ENCODE measurements at places on chromosomes 12 and 14. TPM values are rescaled to one million over a fixed set of nuclear protein-coding genes. Genes with fewer than 3 reads are reported as not detected.
A peak's percentile ranks its signal among the peaks of the same experiment; 100 is the strongest.

The NTS gene
- total RNA-seq, result not detected

The RNASE8 gene
- total RNA-seq, result not detected

The NEUROD4 gene
- total RNA-seq, result not detected

The JDP2 gene
- total RNA-seq, result 8.4 TPM

DNA sequence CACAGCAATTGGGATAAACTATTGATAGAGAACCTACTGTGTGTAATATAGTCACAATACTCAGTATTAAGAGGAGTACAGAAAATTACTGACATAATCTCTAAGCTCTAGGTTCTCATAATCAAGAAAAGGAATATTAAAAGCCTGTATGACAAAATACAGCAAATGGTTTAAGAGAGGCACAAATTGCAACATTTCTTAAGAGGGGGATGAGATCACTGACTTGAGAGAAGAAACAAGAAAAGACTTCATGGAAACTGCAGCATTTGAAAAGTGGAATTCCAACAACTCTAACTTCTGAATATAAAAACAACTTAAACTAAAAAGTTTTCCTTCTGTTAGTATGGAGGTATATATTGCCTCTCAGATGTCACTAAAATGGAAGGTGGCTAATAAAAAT lies 89.7 kb downstream of the NUMB start:
- no peaks in the 10 kb centered on the region for H3K36me3 ChIP-seq
- H3K27me3 ChIP-seq, result no peaks in the 10 kb centered on the region
- H3K4me1 ChIP-seq, result peaks cover 9% of the 10 kb centered on the region
- DNase-seq, result no peak
- H3K27ac ChIP-seq, result no peak overlapping the region
- H3K4me3 ChIP-seq, result no peak overlapping the region

GRCh38 chr14:64715628-64716412 lies 11.6 kb downstream of the PLEKHG3 start:
- no peaks in the 10 kb centered on the region for H3K4me1 ChIP-seq
- DNase-seq, result no peak
- H3K4me3 ChIP-seq, result no peak overlapping the region
- no peak overlapping the region for H3K27ac ChIP-seq
- peaks cover 7% of the 10 kb centered on the region for H3K27me3 ChIP-seq
- H3K36me3 ChIP-seq, result peaks cover 7% of the 10 kb centered on the region

GRCh38 chr14:94548131-94548998 lies 12.9 kb upstream of the SERPINA4 start:
- H3K4me3 ChIP-seq, result no peak overlapping the region
- no peak for DNase-seq
- no peaks in the 10 kb centered on the region for H3K27me3 ChIP-seq
- H3K4me1 ChIP-seq, result no peaks in the 10 kb centered on the region
- H3K27ac ChIP-seq, result no peak overlapping the region
- H3K36me3 ChIP-seq, result no peaks in the 10 kb centered on the region

GRCh38 chr14:52079239-52079959 lies 10.5 kb upstream of the NID2 start:
- H3K4me3 ChIP-seq, result no peak overlapping the region
- H3K27me3 ChIP-seq, result no peaks in the 10 kb centered on the region
- H3K27ac ChIP-seq, result no peak overlapping the region
- no peaks in the 10 kb centered on the region for H3K36me3 ChIP-seq
- no peak for DNase-seq

- H3K27me3 ChIP-seq, result no peaks in the 10 kb centered on the region
- DNase-seq, result no peak
- no peaks in the 10 kb centered on the region for H3K36me3 ChIP-seq
- no peak overlapping the region for H3K4me3 ChIP-seq
- H3K27ac ChIP-seq, result no peak overlapping the region
Observed at GRCh38 chr12:24302708-24303107, 353.2 kb upstream of the SOX5 start.

- H3K4me1 ChIP-seq, result peaks cover 11% of the 10 kb centered on the region
- H3K4me3 ChIP-seq, result no peak overlapping the region
Observed at GRCh38 chr12:132076711-132077110, 67.4 kb downstream of the DDX51 start.

GRCh38 chr12:54033980-54034784 lies 1.3 kb downstream of the HOXC5 start:
- no peaks in the 10 kb centered on the region for H3K36me3 ChIP-seq
- peak overlapping the region; percentile 39 for H3K4me3 ChIP-seq
- H3K27ac ChIP-seq, result no peak overlapping the region
- H3K27me3 ChIP-seq, result no peaks in the 10 kb centered on the region
- DNase-seq, result no peak

- H3K27ac ChIP-seq, result no peak overlapping the region
- no peaks in the 10 kb centered on the region for H3K27me3 ChIP-seq
- no peaks in the 10 kb centered on the region for H3K36me3 ChIP-seq
Observed at GRCh38 chr12:124403273-124403672, 108.4 kb downstream of the RFLNA start.

DNA sequence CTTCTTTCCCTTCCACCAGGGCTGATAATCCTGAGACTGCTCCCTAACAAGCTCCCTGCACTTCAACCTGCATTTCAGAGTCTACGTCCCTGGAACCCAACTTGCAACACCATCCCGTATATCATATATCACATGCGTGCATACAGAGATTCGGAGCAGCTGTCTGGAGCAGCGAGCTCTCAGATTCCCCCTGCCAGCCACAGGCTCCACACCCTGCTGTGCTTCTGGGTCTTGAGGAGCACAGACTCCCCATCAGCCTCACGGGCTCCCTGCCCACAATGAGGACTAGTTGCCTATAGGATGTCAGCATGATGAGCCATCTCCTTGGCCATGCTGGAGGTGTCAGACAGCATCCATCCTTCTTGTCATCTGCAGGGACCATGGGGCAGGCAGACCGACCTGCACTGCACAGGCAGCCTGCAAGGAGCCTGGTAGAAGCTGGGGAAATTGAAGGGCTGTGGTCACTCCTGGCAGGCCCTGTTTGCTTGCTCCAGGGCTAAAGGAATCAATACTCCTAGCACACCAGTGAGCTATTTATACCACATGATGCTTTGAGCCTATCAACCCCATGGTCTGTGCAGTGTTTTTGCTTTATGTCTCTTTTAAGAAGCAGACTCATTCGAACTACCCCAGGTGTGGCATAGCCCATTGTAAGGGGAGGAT lies 19.6 kb upstream of the HDAC7 start:
- H3K4me1 ChIP-seq, result peaks cover 40% of the 10 kb centered on the region
- no peak overlapping the region for H3K4me3 ChIP-seq
- H3K27ac ChIP-seq, result no peak overlapping the region
- H3K36me3 ChIP-seq, result no peaks in the 10 kb centered on the region

- no peak overlapping the region for H3K27ac ChIP-seq
- H3K4me1 ChIP-seq, result peaks cover 4% of the 10 kb centered on the region
- no peaks in the 10 kb centered on the region for H3K36me3 ChIP-seq
- no peak overlapping the region for H3K4me3 ChIP-seq
Observed at GRCh38 chr12:122668268-122668667, 34.9 kb downstream of the HCAR2 start.

DNA sequence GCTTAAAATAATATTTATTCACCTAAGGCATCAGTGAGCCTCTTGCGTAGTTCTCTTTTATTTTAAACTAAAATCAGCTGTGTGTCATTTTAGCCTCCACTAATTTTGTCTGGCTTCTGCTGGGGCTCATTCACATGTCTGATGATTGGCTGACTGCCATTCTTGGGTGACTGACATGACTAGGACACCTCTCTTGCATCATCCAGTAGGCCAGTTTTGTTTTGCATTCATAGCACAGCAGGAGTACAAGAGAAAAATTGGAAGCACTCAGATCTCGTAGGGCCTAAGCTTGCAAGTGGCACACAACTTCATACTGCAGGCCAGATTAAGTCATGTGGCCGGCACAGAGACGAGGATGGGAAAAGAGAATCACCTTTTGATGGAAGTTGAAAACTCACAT lies 1226.5 kb downstream of the GALC start:
- DNase-seq, result no peak
- no peak overlapping the region for H3K4me3 ChIP-seq
- no peaks in the 10 kb centered on the region for H3K4me1 ChIP-seq
- no peaks in the 10 kb centered on the region for H3K27me3 ChIP-seq
- no peaks in the 10 kb centered on the region for H3K36me3 ChIP-seq

- DNase-seq, result no peak
- H3K4me1 ChIP-seq, result peaks cover 6% of the 10 kb centered on the region
- H3K4me3 ChIP-seq, result no peak overlapping the region
- H3K27ac ChIP-seq, result no peak overlapping the region
Observed at GRCh38 chr12:96422192-96422591, 22.0 kb upstream of the CDK17 start.

DNA sequence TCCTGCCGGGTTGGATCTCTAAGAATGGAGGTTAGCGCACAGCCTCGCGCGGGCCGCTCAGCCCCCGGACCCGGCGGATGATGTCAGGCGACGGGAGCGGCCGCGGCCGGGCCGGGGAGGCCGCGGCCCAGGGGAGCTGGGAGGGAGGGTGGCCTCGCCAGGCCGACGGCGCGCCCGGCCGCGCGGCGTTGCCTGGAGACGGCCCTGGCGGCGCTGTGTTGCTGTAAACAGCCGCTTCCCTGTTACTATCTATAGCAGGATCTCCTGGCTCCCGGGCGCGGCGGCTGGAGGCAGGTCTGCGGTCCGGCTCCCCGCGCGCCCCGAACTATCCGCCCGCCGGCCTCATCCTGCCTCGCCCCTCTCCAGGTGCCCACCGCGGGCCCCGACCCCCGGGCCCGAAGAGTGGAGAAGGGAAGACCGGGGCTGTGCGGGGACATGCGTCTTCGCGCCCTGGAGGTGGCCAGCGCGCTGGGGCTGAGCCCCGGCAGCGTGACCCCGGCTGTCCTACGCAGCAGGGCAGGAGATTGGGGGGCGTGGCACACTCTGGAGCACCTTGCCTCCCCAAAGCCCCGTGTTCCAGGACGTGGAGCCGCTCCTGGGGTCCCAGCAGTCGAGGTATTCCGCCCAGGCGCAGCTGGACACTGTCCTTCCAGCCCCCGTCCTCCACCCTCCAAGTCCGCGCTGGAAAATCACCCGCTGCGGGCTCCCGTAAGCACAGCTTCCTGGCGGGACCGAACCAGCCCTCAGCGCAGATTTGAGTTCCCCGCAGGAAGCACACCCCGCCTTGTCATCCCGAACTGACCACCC lies 1.4 kb upstream of the FOS start:
- H3K36me3 ChIP-seq, result no peaks in the 10 kb centered on the region
- DNase-seq, result peak; percentile 54
- no peaks in the 10 kb centered on the region for H3K27me3 ChIP-seq
- peaks cover 26% of the 10 kb centered on the region for H3K4me1 ChIP-seq
- H3K4me3 ChIP-seq, result peak overlapping the region; percentile 82

All from Karpas-422 (cell line).